ENCODE measurements at places on chromosomes 5 and 9.
A peak's percentile ranks its signal among the peaks of the same experiment; 100 is the strongest.

DNA sequence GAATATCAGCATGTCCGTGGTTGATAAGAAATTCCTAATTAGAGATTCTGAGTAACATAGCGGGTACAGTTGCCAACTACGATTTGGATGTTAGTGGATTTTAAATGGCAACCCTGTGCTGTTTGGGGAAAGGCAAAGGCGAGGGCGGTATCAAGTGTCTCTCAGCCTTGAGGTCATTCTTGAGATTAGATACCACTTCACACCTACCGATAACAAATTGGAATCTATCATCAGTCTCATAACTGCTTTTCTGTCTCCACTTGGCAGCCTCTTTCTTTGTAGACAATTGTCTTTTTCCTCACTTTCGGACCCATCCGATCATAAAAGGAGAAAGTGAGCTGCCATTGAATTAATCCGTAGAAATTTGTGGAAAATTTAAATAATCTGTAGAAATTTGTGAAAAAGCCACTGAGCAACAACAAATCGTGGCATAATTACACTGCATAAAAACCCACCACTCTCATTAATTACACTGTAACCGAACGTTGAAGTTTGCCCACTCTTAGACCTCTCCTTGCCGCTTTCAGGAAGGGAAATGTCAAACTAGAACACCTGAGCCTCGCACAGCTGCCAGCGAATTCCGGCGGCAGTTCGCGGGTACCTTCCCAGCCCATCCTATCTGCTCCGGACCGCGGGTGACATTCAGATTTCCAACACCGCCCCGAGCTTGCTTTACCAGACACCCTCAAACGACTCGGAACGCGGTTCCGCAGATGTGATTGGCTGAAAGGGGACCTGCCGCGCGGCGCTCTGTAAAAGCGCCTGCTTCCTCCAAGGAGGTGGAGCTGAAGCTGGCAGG is 849 bp upstream of the RGMB start:
- peak; percentile 36 for DNase-seq

DNA sequence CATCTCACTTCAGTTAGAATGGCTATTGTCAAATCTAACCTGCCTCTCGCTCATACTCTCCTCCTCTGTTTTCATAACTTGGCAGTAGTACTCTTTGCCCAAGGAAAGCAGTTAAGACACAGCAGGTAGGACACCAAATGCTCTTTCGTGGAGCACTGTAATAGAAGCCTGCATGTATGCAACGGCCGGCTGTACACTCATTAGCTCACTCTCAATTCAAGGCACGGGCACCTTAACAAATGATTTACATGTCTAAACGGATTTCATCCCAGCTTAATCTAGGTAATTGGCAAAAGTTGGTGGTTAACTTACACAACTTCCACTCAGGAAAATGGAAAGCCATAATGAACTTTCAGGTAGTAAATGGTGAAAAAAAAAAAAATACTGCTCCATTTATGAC is 14.9 kb downstream of the DEPDC1B start:
- DNase-seq, result no peak

DNA sequence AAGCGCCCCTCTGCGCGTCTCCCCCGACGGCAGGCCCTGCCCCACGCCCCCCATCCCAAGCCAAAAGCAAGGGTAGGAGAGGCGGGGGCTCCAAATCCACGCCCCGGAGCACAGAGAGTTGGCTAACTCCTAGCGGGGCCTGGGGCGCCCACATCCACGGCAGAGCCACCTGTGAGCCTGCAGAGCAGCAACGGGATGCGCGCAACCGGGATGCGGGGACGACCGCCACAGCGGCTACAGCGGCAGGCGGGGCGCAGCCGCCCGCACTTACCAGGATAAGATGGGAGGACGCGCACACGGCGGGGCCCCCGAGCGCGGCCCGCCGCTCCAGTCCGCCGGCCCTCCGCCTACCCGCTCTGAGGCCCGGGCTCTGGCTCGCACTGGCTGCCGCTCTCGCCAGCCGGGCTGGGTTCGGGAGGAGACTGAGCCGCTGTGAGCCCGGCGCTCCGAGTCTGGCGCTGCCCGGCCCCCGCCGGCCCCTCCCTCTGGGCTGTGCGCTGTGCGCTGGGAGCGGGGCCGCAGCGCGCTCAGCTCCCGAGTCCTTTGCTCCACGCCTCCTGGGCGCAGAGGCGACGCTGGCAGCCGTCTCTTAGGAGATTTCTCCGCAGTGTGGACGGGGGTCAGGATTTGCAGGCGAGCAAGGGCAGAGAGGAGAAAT is at the start of gene SLC24A2:
TSS of gene SLC24A2 (minus strand) at position 424 of the 658 bp plus-strand sequence.
- DNase-seq, result no peak

DNA sequence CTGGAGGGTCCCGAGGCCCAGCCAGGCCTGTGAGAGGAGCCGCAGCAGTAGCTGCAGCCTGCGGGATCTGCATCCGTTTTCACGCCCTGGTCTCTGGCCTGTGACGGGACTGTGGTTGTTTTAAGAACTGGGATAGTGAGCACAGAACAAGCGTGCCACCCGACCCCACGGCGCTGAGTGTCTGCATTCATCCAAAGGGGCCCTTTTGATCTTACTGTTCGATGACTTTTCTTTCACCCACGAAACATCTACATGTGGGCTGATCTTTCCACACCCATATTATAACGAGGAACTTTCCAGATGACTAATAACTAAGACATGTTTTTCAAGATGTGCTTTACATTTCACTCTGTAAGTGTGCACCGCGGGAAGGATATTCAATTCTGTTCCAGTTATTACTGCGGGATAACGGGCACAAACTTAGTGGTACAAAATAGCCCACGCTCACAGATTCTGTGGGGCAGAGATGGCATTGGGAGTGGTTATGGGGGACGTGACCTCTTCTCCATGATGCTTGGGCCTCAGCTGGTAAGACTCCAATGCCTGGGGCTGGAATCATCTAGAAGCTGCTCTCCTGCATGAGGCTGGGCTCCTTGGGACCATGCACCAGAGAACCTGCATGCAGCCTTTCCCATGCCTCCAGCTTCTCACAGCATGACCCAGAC is 165.0 kb downstream of the SYK start:
- DNase-seq, result no peak

DNA sequence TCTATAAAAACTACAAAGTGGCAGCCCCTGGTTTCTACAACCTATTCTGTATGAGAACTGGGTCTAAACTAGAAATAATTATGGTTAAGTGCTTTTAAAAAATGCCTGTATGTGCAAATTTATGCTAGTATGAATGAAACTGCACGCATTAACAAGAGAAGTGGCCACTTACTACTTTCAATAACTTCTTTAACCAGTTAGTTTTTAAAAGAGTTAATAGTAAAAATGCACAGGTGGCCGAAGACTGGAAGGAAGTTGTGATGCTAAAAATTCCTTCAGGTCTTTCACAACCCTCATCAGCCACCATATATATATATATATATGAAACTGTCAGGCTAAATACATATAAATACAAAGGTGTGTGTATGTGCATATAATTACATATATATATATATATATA is 36.8 kb downstream of the SHISAL2B start:
- no peak for DNase-seq

- no peak for DNase-seq
These were observed 36.8 kb downstream of the PIP5K1B start for GRCh38 chr9:68741704-68742332.

GRCh38 chr9:76369583-76369982 is 24.6 kb downstream of the RFK start:
- DNase-seq, result no peak

All from effector memory CD4-positive, alpha-beta T cell (primary cell).